HepG2 (cell line): ENCODE measurements at places on chromosomes 7 and 10. TPM values are rescaled to one million over a fixed set of nuclear protein-coding genes. Genes with fewer than 3 reads are reported as not detected.

DNA sequence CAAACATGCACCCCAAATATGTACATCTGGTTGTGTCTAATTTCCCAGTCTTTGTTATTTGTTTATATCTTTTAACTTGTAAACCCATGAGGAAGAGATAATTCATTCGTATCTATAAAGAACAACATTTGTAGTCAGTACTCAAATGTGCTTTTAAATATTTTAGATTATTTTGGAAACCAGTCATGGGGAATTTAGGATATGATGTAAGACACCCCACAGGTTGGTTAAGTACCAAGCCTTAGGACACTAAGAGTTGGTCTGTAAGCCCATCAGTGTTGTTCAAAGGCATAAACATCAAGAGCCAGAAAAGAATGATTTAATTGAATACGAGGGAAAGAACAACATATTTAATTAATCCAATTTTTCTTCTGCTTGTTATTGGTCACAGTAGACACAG is 421.1 kb upstream of the SEMA3C start:
- H3K36me3 ChIP-seq: no peaks in the 10 kb centered on the region
- H3K27me3 ChIP-seq: no peaks in the 10 kb centered on the region
- H3K4me1 ChIP-seq: no peaks in the 10 kb centered on the region
- no peak overlapping the region for H3K4me3 ChIP-seq
- no peak overlapping the region for H3K27ac ChIP-seq

The LAMB1 gene
- 124 and 127 TPM in 2 replicates for polyA plus RNA-seq

The TUBB8 gene
- 0.26 and 0.50 TPM in 2 replicates for polyA plus RNA-seq

The HOXA13 gene
- 0.01 TPM in 1 of 2 replicates, not detected in the other for polyA plus RNA-seq
